8988T (cell line): ENCODE measurements at places on chromosomes 11 and 22.

GRCh38 chr11:124483422-124483821 is 37.9 kb upstream of the OR8B8 start:
- DNase-seq, result no peak

- DNase-seq, result no peak
Observed at GRCh38 chr11:29231991-29232390, 784.8 kb downstream of the KCNA4 start.

DNA sequence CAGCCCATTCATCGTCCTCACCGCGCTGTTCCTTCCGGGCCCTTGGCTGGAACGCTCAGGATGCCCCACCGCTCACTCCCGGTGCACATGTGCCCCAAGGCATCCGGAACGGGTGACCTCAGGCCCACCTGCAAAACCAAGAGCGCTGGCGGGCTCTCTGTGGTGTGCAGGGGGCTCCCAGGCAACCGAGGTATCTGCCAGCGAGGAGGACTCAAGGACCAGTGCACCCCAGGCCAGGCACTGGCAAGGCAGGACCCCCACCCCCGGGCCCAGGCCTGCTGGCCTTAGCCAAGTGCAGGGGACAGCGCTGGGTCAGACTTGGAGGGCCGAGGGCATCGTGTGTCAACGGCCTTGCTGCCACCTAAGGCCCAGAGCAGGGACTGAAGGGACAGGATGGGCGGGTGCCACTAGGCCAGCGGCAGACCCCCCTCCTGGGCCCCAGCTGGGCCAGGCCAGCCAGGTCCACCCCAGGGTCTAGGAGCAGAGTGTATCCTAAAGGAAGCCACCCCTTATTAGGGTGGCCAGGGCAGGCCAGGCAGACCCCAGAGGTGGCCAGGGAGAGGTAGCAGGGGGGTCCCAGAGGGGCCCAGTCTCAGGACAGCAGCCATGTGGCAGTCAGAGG is 8.5 kb downstream of the TNNT3 start:
- DNase-seq, result peak; percentile 31

DNA sequence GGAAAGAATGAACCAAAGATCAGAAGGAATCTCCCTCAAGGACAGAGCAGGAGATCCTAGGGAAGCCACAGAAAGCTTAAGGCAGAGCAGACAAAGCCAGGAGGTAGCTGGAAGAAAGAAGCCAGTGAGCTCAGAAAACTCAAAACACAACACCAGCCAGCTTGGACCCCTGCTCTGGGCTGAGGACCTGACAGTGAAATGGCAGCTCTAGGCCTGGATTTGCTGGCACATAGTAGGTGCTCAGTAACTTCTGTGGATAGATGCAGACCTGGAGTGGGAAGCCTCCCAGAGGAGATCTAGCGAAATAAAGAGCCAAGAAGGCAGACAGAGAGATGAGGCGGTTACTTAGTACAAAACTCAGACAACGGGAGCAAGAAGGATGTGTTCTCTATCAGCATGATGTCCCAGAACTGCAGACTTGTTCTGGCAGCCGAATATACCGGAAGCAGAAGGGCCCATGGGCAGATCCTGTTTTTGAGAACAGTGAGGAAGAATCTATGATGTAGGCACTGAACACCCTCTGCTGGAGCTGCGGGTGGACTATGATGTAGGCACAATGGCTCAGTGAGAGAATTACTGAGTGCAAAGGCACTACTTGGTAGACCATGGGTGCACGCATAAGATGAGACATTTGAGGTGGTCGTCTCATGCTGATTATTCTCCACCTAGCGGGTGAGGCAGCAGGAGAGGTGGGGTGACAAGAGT is 4.8 kb downstream of the ROBO4 start:
- DNase-seq, result no peak

GRCh38 chr11:65906602-65907001 is 6.4 kb upstream of the FOSL1 start:
- no peak for DNase-seq

DNA sequence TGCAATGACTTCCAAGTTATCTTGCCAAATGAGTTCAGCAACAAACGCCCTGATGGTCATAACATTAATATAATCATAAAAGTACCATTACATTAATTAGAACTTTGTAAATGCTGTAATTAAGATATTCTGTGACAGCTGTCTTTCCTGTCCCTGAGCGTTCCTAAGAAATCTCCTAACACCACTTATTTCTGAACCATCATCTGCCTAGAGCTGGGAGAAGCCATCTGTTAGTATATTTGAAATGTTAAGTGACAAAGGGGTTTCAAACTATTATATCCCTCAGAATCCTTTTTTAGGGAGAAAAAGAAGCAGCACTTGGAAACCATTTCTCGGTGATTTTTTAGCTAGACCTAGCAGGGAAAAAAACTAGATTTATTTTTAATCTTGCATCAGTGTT is 657.5 kb downstream of the FAM181B start:
- no peak for DNase-seq
